ENCODE measurements at places on chromosomes 12 and 14. TPM values are rescaled to one million over a fixed set of nuclear protein-coding genes. Genes with fewer than 3 reads are reported as not detected.
A peak's percentile ranks its signal among the peaks of the same experiment; 100 is the strongest.

The GLS2 gene
- 33.6 TPM for polyA plus RNA-seq

The JDP2 gene
- 12.5 TPM for polyA plus RNA-seq

The SLC24A4 gene
- 0.07 TPM for polyA plus RNA-seq

The GDF3 gene
- polyA plus RNA-seq: 0.07 TPM

The C14orf132 gene
- 3.5 TPM for polyA plus RNA-seq

The LTBR gene
- 82.1 TPM for polyA plus RNA-seq

The SCN8A gene
- 2.6 TPM for polyA plus RNA-seq

The MYF6 gene
- 0.16 TPM for polyA plus RNA-seq

- DNase-seq: no peak
Measured at GRCh38 chr14:65877624-65878023, 465.1 kb downstream of the FUT8 start.

DNA sequence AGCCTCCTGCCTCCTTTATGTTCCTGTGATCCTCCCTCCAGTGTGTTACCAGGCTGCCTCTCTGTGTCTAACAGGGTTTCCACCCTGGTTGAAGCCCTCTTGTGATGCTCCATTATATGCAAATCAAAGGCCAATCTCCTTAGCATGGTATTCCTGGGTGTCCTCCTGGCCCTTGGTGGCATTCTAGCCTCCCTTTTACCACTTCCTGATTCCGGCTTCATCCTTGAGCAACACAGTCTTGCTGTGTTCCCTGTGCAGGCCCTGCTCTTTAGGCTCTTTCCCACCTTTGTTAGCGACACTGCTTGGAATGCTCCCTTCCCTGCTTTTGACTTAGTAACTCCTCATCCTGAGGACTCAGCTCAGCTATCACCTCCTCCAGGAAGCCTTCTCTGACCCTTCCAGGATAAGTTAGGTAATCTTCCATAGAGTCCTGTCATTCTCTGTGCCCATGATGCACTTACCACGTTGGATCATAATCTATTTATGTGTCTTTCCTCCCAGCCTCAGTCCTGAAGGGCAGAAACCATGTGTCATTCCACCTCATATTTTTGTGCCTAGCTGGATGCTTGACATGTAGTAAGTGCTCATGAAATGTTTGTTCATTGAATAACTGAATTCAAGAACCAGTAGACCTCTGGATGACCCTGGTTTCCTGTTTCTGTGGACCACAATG is 37.3 kb downstream of the PRKCH start:
- DNase-seq: no peak

DNA sequence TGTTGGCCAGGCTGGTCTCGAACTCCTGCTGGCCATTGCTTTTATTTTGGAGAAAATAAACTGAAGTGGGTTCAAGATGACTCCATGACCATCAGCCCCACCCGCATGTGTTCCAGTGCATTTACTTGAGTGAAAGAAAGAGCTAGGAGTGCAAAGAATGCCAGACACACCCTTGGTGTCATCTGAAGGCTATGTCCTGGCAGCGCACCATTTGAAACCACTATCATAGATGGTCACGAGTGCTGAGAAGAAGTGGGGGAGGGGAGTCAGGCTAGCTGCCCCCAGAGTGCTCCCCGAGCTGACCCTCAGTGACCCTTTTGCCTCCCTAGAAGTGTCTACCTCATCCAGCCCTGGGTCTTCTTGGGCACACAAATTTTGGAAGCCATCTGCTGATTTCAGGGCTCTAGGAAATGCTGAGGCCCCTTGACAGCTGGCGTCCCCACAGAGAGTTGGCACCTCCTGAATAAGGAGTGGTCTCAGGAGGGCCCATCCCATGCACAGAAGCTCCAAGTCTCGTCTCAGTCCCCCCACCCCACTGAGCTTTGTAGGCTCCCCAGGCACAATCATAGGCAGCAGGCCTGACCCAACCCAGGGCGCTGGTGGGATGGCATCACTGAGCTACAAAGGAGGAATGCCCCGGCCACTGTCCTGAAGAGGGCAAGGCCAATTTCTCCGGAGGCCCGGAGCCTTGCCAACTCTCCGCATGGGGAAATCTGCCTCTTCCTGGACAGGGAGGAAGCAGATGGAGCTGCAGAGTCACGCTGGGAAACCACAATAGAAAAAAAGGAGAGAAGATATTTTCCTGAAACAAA is 28.0 kb downstream of the PXN start:
- DNase-seq: no peak

DNA sequence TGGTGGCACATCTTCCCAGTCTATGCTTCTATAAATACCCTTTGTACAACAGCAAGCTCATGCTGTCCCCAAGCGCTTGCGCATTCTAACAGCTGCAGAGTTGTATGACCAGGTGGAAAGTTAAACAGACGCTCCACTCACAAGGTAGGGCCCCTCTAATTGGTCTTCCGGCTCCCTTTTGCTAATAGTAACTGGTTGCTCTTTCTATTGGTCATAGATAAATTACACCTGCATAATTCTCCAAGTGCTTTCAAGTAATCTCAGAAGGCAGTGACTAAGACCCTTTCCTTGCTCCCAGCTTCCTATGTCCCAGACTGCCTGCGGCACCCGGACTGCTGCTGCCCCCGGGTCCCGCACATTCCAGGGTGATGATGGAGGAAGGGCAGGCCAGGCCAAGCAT is 6.1 kb upstream of the TSPAN9 start:
- DNase-seq: no peak

GRCh38 chr12:62827855-62828254 is 107.1 kb downstream of the PPM1H start:
- no peak for DNase-seq

DNA sequence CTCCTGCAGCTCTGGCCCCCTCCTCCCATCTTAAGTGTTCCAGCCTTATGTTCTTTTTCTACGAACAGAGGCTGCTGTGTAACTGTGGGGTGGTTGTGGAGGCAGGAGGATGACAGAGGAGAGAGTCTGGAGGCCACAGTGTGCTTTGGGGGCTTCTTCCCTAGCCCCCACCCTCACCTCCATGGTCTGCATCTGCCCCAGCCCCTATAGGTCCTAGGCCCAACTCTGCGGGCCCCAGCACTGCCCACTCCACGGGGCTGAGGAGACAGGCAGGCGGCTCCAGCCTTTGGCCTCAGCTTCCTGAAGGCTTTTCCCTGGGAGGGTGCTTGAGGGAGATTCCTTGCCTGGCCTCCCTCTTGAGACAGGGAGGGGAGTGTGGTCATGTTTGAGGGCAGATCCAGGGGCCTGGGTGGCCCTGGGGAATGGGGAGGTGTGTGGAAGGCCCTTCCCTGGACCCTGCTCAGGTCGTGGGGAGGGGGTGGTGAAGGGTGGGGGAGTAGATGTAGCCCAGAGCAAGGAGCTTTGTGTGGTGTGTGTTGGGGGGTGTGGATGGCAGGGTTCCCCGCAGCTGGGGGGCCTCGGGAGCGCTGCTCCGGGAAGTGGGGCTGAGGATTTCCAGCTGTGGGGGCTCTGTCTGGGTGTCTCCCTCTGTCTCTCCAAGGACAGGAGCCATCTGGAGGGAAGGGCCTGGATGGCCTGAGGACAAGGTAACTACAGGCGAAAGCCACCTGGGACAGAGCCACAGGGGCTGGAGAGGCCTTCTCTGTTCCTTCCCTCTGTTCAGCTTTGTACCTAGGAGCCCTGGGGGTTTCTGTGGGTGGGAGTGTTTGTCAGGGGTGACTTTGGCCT is 1.1 kb downstream of the SMIM41 start:
- no peak for DNase-seq

DNA sequence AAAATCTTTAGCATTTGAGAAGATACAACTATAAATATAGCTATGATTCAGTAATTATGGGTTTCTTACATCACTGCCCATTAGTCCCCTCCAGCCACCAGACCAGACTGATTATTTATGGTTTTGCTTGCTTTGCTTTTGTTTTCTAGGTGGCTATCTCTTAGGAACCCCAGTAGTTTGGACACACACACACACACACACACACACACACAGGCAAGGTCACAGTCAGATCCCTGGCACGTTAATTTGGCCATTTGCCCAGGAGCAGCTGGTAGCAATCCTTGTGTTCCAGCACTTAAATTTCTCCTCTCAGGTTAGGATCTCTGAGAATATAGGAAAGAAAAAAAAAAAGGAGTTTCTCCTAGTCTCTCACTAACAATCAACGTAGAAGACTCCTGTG is 90.2 kb upstream of the RESF1 start:
- peak; percentile 68 for DNase-seq

- peak; percentile 43 for DNase-seq
Measured at GRCh38 chr14:102928412-102929240, 6.2 kb downstream of the AMN start.

DNA sequence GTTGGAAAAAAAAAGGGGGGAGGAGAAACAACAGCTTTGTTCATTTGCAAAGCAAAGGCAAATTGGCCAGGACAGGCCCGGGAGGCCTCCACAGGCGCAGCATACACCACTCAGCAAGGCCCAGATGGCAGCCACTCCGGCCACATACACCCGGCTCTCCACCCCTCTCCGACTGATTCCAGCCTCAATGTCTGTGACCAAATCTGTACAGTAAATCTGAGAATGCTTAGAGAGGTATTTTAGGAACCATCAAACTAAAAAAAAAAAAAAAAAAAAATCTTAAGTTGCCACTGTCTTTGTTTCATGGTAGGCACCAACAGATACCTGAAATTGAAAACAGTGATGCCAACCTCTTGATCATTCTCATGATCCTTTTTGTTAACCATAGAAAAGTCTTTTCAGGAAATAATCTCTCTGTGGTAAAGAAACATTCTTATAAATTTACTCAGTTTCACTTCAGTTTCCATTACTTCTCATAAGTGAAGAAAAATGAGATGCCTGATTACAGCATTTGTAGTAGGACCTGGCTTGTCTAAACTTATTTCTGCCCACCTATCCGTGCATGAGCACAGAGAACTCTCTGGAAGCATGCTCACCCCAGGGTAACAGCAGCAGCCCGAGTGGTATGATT is 20.2 kb downstream of the VPS37B start:
- DNase-seq: no peak

- no peak for DNase-seq
Measured at GRCh38 chr14:44833376-44834060, 128.2 kb downstream of the KLHL28 start.

- DNase-seq: no peak
Measured at GRCh38 chr12:47318963-47319362, 239.2 kb upstream of the AMIGO2 start.

DNA sequence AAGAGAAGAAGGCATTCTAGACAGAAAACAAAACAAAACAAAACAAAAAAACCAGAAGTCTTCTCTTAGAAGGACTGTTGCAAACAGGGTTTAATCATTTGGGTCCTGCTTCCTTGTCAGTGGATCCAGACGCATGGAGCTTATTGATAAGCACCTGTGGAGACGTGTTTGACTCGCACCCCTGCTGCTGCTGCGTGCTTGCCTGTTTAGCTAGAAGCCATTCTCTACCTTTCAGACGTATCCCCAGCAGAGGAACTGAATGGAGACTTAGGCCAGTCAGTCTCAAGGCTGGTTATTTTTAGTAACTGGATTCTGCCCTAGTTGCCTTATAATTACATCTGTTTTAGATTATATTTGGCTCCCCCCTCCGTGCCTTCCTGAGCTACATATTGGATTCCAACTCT is 186.1 kb upstream of the EEA1 start:
- no peak for DNase-seq

DNA sequence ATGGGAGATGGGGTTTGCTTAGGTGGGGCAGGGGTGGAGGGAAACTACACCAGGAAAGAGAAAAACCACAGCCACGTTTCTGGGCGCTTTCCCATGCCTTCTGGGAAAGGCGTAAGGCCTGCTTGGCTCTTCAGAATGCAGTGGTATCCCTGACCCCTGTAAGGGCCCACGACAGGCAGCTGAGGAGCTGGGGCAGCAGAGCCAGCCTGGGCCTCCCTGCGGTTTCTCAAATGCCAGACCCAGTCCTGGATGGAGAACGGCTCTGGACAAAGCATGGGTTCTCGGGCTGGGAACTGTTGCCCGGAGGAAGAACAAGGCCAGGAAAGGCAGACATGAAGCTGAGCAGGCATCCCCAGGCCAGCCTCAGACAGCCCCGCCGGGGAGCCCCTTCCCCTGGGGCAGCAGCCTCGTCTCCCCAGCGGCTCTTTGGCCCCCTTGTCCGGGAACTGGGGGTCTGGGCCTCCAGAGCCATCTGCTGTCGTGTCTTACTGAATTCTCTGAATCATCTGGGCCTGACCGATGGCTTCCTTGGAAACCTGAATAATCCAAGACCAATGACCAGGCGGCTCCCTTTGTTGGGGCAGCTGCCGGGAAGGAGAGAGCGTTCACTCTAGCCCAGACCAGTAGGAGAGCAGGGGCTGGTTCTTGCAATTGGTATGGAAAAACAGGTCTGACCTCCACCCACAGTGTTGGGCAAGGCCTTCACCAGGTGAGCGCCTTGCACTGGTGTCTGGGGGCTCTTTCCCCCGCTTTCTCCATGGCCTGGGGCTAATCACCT is 64.0 kb upstream of the RIN3 start:
- DNase-seq: no peak

GRCh38 chr14:31582836-31583452 is 21.7 kb downstream of the NUBPL start:
- DNase-seq: no peak

DNA sequence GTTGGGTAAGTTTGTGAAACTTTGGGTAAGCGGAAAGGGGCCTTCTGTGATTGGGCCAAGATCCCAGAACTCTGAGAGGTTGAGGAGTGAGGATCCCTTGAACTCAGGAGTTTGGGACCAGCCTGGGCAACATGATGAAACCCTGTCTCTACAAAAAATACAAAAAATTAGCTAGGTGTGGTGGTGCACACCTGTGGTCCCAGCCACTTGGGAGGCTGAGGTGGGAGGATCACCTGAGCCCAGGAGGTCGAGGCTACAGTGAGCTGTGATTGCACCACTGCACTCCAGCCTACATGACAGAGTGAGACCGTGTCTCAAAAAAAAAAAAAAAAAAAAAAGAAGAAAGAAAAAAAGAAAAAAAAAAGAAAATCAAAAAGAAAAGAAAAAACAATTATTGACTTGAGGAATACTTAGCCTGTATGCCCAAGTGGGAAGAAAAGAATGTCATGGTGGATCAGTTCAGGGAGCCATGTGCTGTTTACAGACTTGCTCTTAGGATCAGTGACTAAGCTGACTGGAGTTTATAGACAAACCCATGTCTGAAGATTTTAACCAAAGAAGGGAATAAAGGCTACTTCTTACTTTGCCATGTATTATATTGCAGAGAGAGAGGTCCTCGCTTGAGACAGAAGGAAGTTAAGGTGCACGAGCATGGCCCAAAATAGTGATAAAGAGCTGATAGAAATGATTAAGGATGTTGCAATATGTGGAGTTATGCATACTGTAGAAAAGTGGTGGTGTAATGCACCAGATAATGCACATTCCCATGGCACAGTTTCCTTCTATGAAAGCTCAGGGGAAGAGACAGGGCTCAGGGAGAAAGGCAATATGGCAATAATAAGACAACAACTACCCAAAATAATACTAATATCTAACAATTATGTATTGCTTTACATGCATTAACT is 881 bp downstream of the HSD17B6 start:
- no peak for DNase-seq

DNA sequence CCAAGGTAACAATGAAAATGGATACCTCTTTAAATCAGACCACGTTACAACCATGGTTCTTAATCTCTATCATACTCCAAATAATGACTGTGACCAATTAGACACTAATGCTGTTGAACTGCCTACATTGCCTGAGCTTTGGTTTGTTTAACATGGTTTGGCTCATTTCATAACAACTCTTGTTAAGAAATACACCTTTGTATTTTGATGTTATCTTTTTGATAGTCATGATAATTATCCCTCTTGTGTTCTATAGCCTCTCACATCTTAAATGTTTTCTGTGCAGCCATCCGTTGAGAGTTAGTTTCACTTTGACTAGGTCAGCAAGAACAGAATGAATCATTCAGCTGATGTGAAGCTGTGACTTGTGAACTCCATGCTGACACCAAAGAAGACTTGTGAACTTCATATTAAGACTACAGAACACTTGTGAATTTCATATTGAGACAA is 75.5 kb upstream of the RERGL start:
- no peak for DNase-seq
